ENCODE measurements at places on chromosomes 6 and 20. TPM values are rescaled to one million over a fixed set of nuclear protein-coding genes. Genes with fewer than 3 reads are reported as not detected.
A peak's percentile ranks its signal among the peaks of the same experiment; 100 is the strongest.

- H3K4me3 ChIP-seq, result no peak overlapping the region
- peak overlapping the region; percentile 27 for H3K27ac ChIP-seq
- H3K36me3 ChIP-seq, result no peaks in the 10 kb centered on the region
- DNase-seq, result peak; percentile 88
Observed at GRCh38 chr20:18984238-18985200, 170.9 kb downstream of the SCP2D1 start.

- H3K36me3 ChIP-seq, result no peaks in the 10 kb centered on the region
- no peak overlapping the region for H3K27ac ChIP-seq
- no peaks in the 10 kb centered on the region for H3K27me3 ChIP-seq
- no peak overlapping the region for H3K4me3 ChIP-seq
- DNase-seq, result no peak
- H3K4me1 ChIP-seq, result no peaks in the 10 kb centered on the region
Observed at GRCh38 chr6:109139109-109139508, 43.8 kb downstream of the CEP57L1 start.

DNA sequence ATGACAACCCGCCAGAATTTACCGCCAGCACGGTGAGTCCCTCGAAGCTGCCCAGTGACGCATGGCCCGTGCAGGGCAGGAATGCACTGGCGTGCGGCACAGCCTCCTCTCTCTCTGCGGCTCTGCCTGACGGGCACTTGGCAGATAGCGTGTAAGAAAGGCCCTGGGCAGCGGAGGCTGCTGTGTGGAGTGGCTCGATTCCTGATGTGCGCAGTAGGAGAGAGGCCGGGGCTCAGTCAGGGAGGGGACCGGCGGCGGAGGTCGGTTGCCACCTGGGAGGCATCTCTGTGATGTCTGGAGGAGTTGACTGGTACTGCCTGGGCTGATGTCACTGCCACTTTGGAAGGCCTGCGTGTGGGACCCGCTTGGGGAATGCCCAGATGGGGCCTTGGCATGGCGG lies 170.7 kb downstream of the TAF4 start:
- H3K4me3 ChIP-seq, result no peak overlapping the region
- H3K36me3 ChIP-seq, result no peaks in the 10 kb centered on the region
- H3K27ac ChIP-seq, result no peak overlapping the region
- no peak for DNase-seq

DNA sequence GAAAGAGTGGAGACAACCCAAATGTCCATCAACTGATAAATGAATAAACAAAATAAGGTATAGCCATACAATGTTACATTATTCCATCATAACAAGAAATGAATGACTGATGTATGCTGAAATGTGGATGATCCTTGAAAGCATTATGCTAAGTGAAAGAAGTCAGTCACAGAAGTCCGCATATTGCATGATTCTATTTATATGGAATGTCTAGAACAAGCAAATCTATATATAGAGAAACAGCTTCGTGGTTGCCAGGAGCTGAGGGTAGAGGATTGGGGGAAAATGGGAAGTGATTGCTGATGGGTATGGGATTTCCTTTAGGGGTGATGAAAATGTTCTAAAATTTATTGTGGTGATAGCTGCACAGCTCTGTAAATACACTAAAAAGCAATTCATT lies 196.8 kb downstream of the ATXN1 start:
- peaks cover 15% of the 10 kb centered on the region for H3K4me1 ChIP-seq
- H3K27me3 ChIP-seq, result no peaks in the 10 kb centered on the region
- H3K36me3 ChIP-seq, result no peaks in the 10 kb centered on the region
- H3K27ac ChIP-seq, result no peak overlapping the region
- H3K4me3 ChIP-seq, result no peak overlapping the region
- DNase-seq, result no peak

- peaks cover 65% of the 10 kb centered on the region for H3K4me1 ChIP-seq
- no peaks in the 10 kb centered on the region for H3K27me3 ChIP-seq
- H3K4me3 ChIP-seq, result no peak overlapping the region
- no peak for DNase-seq
- H3K36me3 ChIP-seq, result no peaks in the 10 kb centered on the region
Observed at GRCh38 chr6:13763740-13764381, 50.5 kb downstream of the MCUR1 start.

DNA sequence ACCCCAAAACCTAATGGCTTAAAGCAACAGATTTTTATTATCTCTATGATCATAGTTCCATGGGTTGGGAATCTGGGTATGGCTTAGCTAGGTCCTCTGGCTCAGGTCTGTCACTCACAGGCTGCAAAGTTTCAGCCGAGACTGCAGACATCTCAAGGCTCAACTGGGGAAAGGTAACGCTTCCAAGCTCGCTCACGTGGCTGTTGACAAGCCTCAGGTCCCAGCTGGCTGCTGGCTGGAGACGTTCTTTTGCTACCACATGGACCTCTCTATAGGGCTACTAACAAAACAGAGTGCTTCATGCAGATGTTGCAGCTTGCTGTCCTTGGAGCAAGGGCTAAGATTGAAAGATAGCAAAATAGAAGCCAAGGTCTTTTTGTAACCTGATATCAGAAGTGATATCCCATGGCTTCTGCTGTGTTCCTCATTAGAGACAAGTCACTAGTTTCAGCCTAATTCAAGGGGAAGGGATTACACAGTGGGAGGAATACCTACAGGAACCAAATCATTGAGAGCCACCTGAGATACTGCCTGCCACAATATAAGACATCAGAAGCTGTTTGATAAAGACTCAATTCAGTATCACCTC lies 6.6 kb downstream of the HTR1E start:
- no peaks in the 10 kb centered on the region for H3K4me1 ChIP-seq
- no peak overlapping the region for H3K4me3 ChIP-seq
- H3K27me3 ChIP-seq, result no peaks in the 10 kb centered on the region
- DNase-seq, result no peak
- H3K27ac ChIP-seq, result no peak overlapping the region

DNA sequence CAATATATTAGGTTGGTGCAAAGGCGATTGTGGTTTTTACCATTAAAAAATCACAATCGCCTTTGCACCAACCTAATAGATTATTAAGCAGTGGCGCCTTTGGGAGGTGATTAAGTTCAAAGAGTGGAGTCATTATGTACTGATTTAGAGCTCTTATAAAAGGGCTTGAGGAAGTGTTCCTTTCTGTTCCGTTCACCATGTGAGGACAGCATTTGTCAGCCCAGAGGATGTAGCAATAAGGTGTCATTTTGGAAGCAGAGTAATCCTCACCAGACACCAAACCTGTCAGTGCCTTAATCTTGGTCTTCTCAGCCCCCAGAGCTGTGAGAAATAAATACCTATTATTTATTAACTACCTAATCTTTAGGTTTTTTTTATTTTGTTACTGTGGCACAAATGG lies 542.1 kb upstream of the MAN1A1 start:
- no peak overlapping the region for H3K27ac ChIP-seq
- H3K27me3 ChIP-seq, result no peaks in the 10 kb centered on the region
- H3K36me3 ChIP-seq, result no peaks in the 10 kb centered on the region
- no peak for DNase-seq
- H3K4me3 ChIP-seq, result no peak overlapping the region
- no peaks in the 10 kb centered on the region for H3K4me1 ChIP-seq

GRCh38 chr6:80183019-80183795 lies 76.7 kb downstream of the BCKDHB start:
- no peak overlapping the region for H3K27ac ChIP-seq
- H3K27me3 ChIP-seq, result no peaks in the 10 kb centered on the region
- peaks cover 3% of the 10 kb centered on the region for H3K36me3 ChIP-seq
- no peaks in the 10 kb centered on the region for H3K4me1 ChIP-seq
- no peak overlapping the region for H3K4me3 ChIP-seq

DNA sequence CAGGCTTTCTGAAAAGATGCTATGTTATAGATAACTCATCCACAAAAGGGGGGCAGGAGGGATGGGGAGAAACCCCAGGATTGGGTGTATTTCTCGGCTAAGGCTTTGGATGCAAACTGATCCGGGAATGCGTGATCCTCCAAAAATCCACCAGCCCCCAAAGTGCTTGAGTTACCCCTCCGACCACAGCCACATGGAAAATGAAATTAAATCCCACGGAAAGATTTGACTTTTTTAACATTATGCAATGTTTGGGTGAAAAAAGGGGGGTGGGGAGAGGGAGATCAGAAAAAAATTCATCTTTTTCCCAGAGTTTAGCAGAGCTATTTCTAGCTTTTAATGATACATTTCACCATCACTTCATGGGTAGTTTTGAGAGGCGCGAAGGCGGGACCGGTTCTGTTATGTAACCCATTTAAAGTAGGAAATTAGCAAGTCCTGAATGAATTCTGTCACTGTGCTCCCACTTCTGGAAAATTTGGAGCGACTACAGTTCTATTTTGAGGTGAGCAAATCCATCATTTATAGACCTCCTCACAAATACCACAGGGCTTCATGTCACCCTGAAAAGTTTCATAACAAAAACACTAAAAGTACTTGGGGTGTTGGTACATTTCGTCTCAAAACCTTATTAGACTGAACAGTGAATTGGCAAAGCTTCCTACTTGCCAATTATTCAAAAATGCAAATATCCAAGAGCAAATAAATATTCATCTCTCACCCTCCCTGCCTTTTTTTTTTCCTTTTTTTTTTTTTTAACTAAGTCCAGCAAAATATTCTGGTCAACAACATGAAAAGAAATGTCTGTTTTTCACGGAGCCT lies 51.9 kb upstream of the NFATC2 start:
- no peaks in the 10 kb centered on the region for H3K27me3 ChIP-seq
- DNase-seq, result no peak
- no peaks in the 10 kb centered on the region for H3K36me3 ChIP-seq
- H3K27ac ChIP-seq, result peak overlapping the region; percentile 66
- H3K4me1 ChIP-seq, result peaks cover 15% of the 10 kb centered on the region

DNA sequence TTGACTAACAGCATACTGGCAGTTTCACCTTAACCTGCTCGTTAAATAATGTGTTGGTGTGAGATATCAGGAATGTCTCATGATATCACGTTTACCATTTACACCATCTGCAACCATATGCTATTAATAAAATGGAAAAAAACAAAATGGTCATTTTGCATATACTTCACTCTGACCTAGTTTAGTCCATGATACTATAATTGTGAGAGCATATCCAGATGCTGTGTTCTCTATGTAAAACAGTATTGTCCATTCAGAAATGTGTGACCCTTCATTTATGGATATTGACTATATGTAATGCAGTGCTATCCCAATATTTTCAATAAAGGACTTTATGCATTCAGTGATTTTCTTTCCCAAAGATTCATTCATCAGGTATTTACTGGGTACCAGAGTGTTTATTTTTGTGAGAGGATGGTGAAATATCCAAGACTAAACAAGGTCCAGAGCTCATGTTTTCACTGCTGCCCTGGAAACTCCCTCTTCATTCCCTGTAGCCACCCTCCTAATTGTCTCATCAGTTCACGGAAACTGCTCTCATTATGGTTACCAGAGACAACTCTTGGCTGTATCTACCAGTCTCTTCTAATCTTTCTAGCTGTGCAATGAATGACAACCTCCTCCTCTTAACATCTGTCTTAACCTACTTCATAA lies 25.7 kb upstream of the HINT3 start:
- H3K27me3 ChIP-seq, result no peaks in the 10 kb centered on the region
- no peak overlapping the region for H3K4me3 ChIP-seq
- H3K4me1 ChIP-seq, result no peaks in the 10 kb centered on the region
- no peak for DNase-seq
- no peak overlapping the region for H3K27ac ChIP-seq

- H3K4me1 ChIP-seq, result no peaks in the 10 kb centered on the region
- no peak overlapping the region for H3K27ac ChIP-seq
- H3K27me3 ChIP-seq, result no peaks in the 10 kb centered on the region
- no peak overlapping the region for H3K4me3 ChIP-seq
- H3K36me3 ChIP-seq, result no peaks in the 10 kb centered on the region
- DNase-seq, result no peak
Observed at GRCh38 chr6:1372690-1373089, 16.7 kb upstream of the FOXF2 start.

GRCh38 chr6:53717566-53717965 lies 52.0 kb upstream of the KLHL31 start:
- H3K36me3 ChIP-seq, result no peaks in the 10 kb centered on the region
- no peak overlapping the region for H3K27ac ChIP-seq
- no peaks in the 10 kb centered on the region for H3K27me3 ChIP-seq
- no peak overlapping the region for H3K4me3 ChIP-seq
- H3K4me1 ChIP-seq, result peaks cover 5% of the 10 kb centered on the region

- H3K27ac ChIP-seq, result peak overlapping the region; percentile 95
- H3K27me3 ChIP-seq, result no peaks in the 10 kb centered on the region
- peaks cover 10% of the 10 kb centered on the region for H3K36me3 ChIP-seq
- peak overlapping the region; percentile 93 for H3K4me3 ChIP-seq
Observed at GRCh38 chr6:32178547-32179440, 589 bp downstream of the RNF5 start.

- no peak overlapping the region for H3K27ac ChIP-seq
- DNase-seq, result no peak
- peaks cover 30% of the 10 kb centered on the region for H3K4me1 ChIP-seq
- H3K36me3 ChIP-seq, result no peaks in the 10 kb centered on the region
- H3K4me3 ChIP-seq, result no peak overlapping the region
Observed at GRCh38 chr6:113640051-113640450, 217.1 kb upstream of the MARCKS start.

- no peak overlapping the region for H3K4me3 ChIP-seq
- DNase-seq, result no peak
- H3K27ac ChIP-seq, result peak overlapping the region; percentile 37
Observed at GRCh38 chr6:75128878-75129570, 76.8 kb downstream of the COL12A1 start.

GRCh38 chr6:139853302-139853992 lies 479.0 kb upstream of the CITED2 start:
- no peaks in the 10 kb centered on the region for H3K36me3 ChIP-seq
- no peak overlapping the region for H3K27ac ChIP-seq

GRCh38 chr20:21269772-21270171 lies 33.4 kb upstream of the XRN2 start:
- no peaks in the 10 kb centered on the region for H3K27me3 ChIP-seq
- H3K4me1 ChIP-seq, result no peaks in the 10 kb centered on the region
- H3K36me3 ChIP-seq, result no peaks in the 10 kb centered on the region

- H3K4me3 ChIP-seq, result no peak overlapping the region
- H3K27me3 ChIP-seq, result no peaks in the 10 kb centered on the region
- no peaks in the 10 kb centered on the region for H3K36me3 ChIP-seq
- H3K27ac ChIP-seq, result no peak overlapping the region
- DNase-seq, result no peak
- no peaks in the 10 kb centered on the region for H3K4me1 ChIP-seq
Observed at GRCh38 chr20:24211972-24212371, 223.4 kb upstream of the GGTLC1 start.

DNA sequence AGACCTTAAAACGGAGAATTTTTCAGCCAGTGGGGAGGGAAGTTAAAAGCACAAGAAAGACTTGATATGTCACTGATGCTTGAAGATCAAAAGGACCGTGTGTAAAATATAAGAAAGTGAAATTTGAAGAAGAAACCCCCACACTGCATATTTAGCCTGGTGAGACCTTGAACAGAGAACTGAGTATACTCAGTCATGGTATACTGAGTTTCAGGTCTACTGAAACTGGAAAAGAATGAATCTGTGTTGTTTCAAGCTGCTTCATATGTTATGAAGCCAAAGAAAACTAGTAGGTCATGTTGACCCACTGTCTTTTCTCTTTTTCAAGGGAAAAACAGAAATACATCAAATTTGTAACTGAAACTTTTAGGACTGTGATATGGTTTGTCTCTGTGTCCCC lies 443.8 kb upstream of the GJE1 start:
- H3K4me1 ChIP-seq, result no peaks in the 10 kb centered on the region
- no peak overlapping the region for H3K27ac ChIP-seq
- no peaks in the 10 kb centered on the region for H3K27me3 ChIP-seq

The CST7 gene
- total RNA-seq, result 3.7 TPM

The ZNF311 gene
- 0.25 TPM for total RNA-seq

The STX11 gene
- 5.4 TPM for total RNA-seq

The ETV7 gene
- 2.2 TPM for total RNA-seq

The PAK5 gene
- 0.25 TPM for total RNA-seq

The TOX2 gene
- total RNA-seq, result 5.2 TPM

The BPIFA1 gene
- total RNA-seq, result not detected

The CST1 gene
- total RNA-seq, result not detected

The SGK2 gene
- total RNA-seq, result 5.4 TPM

The STMND1 gene
- total RNA-seq, result not detected

The OTOR gene
- not detected for total RNA-seq

The MUC22 gene
- total RNA-seq, result 2.9 TPM

The TP53TG5 gene
- total RNA-seq, result not detected

The OR2B6 gene
- not detected for total RNA-seq

The KHDC1 gene
- total RNA-seq, result 0.98 TPM

The KLHDC3 gene
- 52.1 TPM for total RNA-seq

Data from vagina (tissue), 2 donors.